ENCODE measurements at places on chromosomes 2 and 18.

GRCh38 chr18:37565101-37565976, at the start of gene CELF4:
Gene CELF4, minus strand, starts transcription at chr18:37565798.
- DNase-seq: peak; percentile 96

GRCh38 chr2:23009545-23010149, 375.3 kb upstream of the KLHL29 start:
- DNase-seq: no peak

- DNase-seq: no peak
Observed at GRCh38 chr2:222477962-222478608, 53.7 kb downstream of the SGPP2 start.

GRCh38 chr2:226403369-226403768, 396.3 kb downstream of the IRS1 start:
- DNase-seq: no peak

DNA sequence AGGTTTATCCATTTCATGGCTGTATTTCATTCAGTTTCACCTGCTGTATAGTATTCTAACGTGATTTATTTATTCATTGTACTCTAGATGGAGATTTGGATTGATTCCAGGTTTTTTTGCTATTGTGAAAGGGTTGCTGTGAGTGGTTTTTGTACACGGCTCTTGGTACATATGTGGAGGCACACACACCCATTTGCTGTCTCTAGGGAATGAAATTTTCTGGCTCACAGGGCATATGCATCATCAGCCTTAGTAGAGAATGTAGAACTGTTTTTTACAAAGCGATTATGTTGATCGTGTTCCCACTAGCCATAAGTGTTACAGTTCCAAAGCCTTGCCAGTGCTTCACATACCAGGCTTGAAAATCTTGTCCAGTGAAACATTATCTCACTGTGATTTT, 5.1 kb downstream of the SPTBN1 start:
- DNase-seq: no peak

GRCh38 chr2:152676461-152676860, 40.8 kb downstream of the PRPF40A start:
- no peak for DNase-seq

GRCh38 chr2:46385786-46386577, 88.8 kb downstream of the EPAS1 start:
- DNase-seq: no peak

DNA sequence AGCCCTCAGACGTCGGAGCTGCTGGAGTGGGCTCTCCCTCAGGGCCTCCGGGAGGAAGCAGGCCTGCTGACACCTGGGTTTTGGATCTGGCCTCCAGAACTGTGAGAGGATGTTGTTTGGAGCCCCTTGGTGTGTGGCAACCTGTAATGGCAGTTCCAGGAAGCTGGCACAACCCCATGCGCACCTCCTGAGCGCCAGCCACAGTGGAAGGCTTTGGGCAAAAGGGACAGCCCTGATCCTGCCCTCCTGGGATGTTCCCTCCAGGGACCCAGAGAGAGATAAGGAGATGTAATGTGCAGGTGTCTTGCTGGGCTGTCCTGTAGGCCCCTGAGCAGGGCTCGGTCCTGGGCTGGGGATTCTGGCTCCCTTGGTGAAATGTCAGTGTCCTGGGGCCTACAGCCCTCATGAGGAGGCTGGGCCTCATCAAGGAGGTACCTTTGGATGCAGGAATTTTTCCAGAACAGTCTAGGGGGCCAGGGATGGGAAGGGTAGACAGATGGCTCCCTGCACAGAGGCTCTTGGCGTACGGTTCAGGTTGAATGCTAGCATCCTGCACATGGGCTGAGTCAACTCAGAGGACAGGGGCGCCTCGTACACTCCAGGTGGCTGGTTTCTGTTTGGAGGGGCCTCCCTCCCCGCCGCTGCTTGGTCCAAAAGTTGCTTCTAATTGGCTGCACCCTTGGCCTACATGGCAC, 61.1 kb downstream of the ASB1 start:
- DNase-seq: no peak

DNA sequence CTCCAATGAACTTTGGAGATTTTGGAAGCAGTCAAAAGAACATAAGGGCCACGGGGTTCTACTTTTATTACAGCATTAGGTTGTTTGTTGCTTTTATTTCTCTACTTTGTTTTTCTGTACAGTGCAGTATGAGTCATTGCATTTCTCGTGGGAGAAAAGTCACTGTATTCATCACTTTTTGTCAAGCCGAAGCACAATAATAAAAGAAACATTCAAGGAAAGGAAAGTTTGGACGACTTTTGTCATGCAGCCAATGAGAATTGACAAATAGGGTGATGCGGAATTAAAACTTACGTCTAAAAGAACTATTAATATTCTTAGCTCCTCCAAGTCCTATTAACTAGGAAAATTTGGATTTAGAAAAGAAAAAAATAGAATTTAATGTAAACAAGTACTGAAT, 209.9 kb downstream of the TMEM182 start:
- DNase-seq: no peak

GRCh38 chr2:14074691-14075090, 557.8 kb upstream of the LRATD1 start:
- no peak for DNase-seq

Measured in NCI-H1092 treated with DMSO at 0.1 percent for 48 hours (cell line).